Fibroblast of skin of left biceps (primary cell): ENCODE measurements at places on chromosomes 6 and 20.

DNA sequence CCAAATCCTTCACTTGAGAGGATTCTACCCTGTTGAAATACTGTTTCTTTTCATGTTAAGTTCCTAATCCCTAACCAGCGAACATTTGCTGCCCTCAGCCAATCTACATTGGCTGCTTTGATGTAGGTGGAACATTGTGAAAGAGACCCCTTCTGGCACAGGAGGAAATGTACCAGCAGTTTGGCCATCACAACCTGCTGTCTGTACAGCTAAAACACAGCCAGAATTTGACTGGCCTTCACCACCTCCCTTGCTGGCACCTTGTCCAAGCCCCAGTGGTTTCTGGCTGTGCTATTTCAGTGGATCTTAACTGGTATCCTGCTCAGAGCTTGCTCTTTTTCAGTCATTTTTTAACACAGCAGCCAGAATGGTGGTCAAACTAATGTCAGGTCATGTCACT is 202.1 kb upstream of the EPHA7 start:
- no peak for DNase-seq

DNA sequence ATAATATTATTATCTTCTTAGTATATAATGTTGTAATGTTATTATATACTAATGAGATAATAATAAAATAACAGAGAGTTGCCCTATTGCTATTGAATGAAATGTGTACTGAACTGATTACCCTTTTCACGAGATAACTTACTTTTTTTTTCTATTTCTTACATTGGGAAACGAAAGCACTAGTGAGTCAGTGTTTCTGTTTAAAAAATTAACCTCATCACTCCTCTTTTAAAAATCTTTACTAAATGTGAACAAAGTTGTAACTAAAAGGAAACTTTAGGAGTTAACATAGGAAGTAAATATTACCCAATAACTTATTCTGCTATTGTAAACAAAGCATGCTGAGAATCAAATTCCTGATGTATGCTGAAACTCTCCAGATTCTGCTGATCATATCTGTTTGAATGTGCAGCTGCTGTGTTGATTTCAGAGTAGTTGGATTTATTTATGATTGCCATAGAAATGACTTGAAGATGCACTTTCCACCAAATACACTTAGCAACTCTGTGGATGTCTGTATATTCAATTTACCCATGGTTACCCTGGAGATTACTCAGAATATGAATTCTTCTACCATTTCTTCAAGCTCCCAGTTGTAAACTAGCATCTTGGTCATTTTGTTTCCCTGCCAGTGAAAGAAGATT is 523.4 kb downstream of the TENT5A start:
- peak; percentile 34 for DNase-seq

GRCh38 chr20:4181956-4182945 is 166.9 kb upstream of the RNF24 start:
- no peak for DNase-seq

GRCh38 chr20:45016089-45016671 is 49.9 kb downstream of the STK4 start:
- peak; percentile 39 for DNase-seq

DNA sequence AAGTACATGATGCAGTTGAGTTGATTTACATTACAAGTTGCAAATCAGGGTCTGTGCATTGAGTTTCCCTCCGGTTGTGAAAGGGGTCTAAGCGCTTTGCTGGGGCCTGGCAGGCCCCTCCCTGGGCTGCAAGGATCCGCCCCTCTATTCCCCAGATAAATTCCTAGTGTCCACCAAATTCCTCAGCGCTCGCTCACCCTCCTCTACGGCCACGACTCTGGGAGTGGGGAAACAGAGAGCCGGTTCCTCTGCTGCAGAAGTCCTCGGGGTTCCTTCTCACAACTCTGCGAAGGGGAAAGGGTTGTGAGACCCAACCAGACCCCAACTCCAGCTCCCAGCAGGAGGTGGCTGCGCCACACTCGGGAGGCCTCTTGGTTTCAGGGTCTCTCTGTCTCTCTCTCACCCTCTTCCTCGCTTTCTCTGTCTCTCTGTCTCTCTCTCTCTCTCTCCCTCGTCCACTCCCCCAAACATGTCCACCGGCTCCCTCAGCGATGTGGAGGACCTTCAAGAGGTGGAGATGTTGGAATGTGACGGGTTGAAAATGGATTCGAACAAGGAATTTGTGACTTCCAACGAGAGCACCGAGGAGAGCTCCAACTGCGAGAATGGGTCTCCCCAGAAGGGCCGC is at the start of gene TCF21:
TSS of gene TCF21 (plus strand) at position 185 of the 628 bp plus-strand sequence. CDS start at position 470, 285 bp downstream.
- DNase-seq: no peak

DNA sequence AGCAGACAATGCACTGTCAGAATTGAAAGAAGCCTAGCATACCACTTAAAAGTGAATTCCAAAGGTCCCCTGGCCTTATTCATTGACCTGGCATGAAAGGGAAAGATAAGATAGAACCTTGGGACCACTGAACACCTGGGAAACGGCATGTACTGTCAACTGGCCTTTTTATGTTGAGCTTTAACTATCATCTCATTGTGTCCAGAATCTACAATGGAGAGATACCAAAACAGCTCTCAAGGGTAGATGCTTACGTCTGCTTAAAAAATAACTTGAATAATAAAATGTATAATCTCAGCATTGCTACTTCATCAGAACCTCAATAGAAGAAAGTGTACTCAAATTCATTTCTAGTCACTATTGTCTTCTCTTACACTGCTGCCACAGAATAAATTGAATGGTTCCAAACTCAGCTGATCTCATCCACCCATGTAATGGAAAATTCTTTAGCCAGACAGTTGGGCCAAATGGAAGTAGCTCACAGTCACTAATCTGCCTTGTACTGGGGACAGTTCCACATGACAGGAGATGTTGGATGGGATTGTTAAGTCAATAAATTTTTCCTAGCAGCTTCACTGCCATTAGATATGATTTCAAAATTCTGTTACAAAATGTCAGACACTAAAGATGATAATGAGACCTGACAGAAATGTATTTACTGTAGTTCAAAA is 93.8 kb downstream of the MLIP start:
- DNase-seq: no peak

- DNase-seq: no peak
Measured at GRCh38 chr20:17236766-17237165, 9.9 kb downstream of the PCSK2 start.

- DNase-seq: peak; percentile 92
Measured at GRCh38 chr6:45697605-45698004, 318.1 kb downstream of the CLIC5 start.

DNA sequence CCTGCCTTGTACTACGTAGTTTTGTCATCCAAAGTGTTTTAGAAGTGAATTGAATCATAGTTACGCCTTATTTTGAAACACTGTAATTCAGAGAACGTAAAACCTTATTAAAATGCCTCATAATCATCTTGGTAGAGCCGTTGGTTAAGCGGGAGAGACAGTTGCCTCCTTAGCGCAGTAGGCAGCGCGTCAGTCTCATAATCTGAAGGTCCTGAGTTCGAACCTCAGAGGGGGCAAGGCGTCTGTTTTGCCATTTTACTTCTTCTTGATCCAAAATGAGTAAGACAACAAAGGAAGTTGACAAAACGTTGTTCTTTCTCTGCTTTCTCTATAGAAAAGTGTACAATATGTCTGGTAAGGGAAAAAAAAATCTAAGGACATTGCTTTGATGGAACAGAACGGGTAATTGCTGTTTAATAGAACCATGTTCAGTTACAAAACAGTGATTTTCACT is 20.7 kb upstream of the TRIM27 start:
- DNase-seq: peak; percentile 48

DNA sequence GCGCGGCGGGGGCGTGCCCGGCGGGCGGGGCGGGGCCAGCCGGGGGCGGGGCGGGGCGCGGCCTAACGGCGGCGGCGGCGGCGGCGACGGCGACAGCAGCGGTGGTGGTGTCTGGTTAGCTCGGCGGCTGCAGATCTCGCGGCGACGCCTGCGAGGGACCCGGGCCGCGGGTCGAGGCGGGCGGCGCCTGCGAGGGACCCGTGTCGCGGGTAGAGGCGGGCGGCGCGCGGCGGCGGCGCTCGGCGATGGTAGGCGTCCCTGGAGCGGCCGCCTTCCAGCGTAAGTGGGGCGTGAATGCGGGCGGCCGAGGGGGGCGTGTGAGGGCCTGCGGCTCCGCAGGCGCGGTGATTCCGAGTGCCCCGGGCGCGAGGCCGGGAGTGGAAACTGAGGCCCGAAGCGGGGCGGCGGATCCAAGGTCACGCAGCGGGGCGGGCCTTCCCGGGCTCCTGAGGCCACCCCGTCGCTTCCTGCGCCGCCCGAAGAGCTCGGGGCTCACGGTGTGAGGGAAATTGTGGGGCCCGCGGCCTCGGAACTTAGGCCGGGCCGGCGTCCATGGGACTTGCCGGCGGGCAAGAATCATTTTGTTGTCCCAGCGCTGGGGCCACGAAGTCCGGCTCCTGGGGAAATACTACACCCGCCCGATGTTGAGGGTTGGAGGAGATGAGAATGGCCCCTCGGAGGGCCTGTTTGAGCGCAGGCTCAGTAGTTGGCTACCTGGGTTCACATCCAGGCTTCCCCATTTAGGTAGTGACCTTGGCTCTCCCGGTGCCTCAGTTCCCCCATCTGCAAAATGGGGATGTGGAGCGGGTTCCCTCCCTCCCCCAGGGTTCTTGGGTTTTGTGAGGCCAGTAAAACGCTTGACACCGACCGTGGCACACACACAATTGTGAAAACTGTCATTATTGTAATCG is at the start of gene CBFA2T2:
TSS of gene CBFA2T2 (plus strand) at position 74 of the 911 bp plus-strand sequence. CDS start at position 246, 172 bp downstream.
- no peak for DNase-seq

DNA sequence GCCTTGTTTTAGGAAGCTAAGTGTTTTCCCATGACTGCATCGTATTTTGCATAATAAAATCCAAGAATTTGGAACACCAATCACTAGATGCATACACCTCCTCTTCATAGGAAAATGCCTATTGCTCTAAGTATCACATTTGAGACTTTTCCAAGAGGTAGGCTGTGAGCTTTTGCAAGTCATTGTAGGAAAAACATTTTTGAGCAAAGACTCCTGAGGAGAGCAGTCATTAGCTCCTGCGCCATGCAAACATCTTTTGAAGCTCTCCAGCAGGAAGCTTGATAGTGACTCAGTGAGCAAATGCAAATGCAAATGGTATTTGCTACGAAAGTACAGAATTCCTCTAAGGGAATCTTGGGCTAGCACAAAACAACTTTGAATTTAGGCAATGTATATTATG is 750.4 kb downstream of the QKI start:
- DNase-seq: no peak

GRCh38 chr6:1744543-1744942 is 134.8 kb downstream of the FOXC1 start:
- DNase-seq: no peak

DNA sequence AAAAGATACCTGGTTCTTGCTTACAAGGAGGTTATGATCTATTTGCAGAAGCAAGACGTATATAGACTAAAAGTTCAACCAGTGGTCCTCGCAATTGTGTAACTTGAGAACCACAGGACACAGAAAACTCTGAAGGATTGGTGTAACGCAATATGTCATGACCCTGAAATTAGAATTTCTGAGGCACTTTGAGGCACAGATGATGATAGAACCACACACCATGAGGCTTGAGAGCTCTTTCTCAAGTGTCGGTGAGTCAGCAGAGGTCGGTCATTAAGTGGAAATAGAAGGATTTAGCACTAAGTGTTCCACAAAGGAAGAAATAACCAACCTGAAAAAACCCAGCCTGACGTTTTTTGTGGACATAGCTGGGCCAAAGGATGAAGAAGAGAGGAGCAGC is 15.3 kb upstream of the CCN2 start:
- no peak for DNase-seq

GRCh38 chr20:14717134-14717999 is 380.0 kb upstream of the FLRT3 start:
- DNase-seq: no peak

- peak; percentile 54 for DNase-seq
Measured at GRCh38 chr6:18122128-18123093, at the start of gene NHLRC1. Gene NHLRC1 (minus strand): TSS chr6:18122677. CDS start chr6:18122606, 71 bp downstream.

- no peak for DNase-seq
Measured at GRCh38 chr20:4637081-4637797, 84.5 kb upstream of the PRND start.

- DNase-seq: peak; percentile 30
Measured at GRCh38 chr20:39081255-39081654, 119.1 kb downstream of the DHX35 start.

DNA sequence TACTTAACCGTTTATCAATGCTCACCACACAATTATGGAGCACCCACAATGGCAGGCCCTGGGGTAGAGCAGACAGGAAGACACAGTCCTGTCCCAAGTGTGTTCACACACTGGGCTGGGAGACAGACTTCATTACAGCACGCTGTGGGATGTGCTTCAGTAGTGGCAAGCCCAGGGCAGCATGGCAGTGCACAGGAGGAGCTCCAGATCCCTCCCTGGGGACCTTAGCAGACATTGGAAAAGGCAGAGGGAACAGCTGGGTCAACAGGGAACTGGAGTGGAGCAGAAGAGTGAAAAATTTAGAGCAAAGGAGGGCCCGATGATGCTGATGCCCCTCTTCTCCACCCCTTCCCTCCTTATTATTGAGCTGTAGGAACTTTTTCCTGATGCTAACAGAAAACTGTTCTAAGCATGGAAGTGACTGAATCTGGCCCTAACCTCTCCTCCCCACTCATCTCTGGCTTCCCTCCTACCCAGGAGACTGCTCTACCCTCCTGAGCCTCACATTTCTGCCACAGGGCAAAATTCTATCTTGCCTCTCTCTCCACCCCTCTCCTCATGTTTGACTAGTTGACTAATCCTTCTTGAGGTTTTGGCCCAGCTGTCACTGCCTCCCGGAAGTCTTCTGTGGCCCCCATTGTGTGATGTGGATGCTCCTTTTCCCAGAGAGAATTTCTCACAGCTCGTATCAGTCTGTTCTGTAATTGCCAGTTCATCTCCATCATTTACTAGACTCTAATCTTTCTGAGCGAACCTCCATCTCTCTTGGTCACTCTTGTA is 41.3 kb upstream of the NOP56 start:
- no peak for DNase-seq

DNA sequence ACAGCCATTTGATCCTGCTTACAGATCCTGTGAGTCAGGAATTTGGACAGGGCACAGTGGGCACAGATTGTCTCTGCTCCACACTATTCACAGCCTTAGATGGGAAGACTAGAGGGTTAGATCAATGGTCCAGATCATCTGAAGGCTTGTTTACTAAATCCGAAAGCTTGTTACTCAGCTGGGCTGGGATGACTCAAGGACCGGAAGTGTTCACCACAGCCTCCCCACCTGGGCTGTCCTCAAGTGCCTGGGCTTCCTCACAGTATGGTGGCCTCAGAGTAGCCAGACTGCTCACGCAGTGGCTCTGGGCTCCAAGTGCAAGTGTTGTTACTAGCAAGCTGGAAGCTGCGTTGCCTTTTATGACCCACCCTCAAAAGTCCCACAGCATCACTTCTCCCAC is 75.4 kb upstream of the INSM1 start:
- no peak for DNase-seq
